ENCODE measurements at places on chromosomes 6 and 20. TPM values are rescaled to one million over a fixed set of nuclear protein-coding genes. Genes with fewer than 3 reads are reported as not detected.
A peak's percentile ranks its signal among the peaks of the same experiment; 100 is the strongest.

DNA sequence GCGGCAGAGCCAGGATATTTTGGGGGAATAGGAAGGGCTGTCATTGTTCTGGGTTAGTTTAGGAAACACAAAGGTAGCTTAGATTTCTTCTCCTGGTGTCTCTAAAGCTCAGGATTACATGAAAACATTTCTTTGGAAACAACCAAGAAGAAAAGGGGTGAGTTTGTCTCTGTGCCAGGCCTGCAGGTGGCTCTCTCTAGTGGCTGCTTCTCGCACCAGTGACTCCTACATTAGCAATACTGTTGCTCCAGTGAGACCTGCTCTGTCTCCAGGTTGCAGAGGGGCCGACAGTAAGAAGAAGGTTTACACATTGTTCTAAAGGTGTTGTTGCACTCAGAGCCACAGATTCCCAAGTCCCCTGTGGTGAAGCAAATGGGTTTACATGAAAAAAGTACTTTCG, 104.6 kb upstream of the GLP1R start:
- no peak for DNase-seq

DNA sequence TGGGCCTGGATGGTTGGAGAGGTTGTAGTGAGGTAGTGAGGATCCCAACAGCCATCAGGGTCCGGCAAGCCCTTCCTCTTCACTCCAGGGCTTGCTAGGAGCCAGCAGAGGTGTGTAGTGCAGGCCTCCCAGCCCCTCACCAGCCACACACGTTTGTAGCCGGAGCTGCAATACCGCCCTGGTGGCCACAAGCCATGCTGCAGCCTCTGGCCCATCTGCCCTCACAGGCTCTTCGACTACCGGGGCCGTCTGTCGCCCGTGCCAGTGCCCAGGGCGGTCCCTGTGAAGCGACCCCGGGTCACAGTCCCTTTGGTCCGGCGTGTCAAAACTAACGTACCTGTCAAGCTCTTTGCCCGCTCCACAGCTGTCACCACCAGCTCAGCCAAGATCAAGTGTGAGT, 36.4 kb downstream of the EIF2S2 start:
- DNase-seq = no peak

GRCh38 chr20:34876406-34877282, at the start of gene ACSS2:
Gene ACSS2, plus strand, starts transcription at chr20:34876612. Its CDS starts 34 bp downstream, at chr20:34876646.
- peak; percentile 97 for DNase-seq

GRCh38 chr20:10217721-10218410, 764 bp upstream of the SNAP25 start:
- peak; percentile 81 for DNase-seq

DNA sequence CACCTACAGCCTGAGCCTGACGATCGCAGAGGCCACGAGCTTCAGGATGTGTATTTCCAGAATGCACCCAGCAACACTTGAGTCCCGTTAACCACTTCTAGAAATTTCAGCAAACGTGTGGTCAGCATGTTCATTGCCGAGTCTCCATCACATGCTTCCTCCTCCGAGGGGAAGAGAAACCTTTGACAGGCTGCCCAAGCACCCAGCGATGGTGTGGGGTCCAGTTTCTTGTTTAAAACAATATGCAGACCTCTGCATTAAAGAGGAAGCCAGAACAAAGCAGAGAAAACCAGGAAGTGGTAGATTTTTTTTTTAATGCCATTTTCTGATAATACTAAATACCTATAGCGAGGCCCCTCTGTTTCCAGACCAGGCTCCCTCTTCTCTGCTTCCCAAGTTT, 71.9 kb downstream of the GNAS-AS1 start:
- DNase-seq = no peak

- DNase-seq = no peak
Observed at GRCh38 chr20:48187851-48188250, 402.6 kb upstream of the SULF2 start.

GRCh38 chr20:41344938-41345728, 4.5 kb downstream of the LPIN3 start:
- no peak for DNase-seq

GRCh38 chr6:95805699-95806098, 210.1 kb upstream of the FUT9 start:
- DNase-seq = no peak

- DNase-seq = no peak
Observed at GRCh38 chr20:40991181-40991889, 37.3 kb upstream of the TOP1 start.

GRCh38 chr6:88666901-88667300, 296.5 kb downstream of the RNGTT start:
- no peak for DNase-seq

DNA sequence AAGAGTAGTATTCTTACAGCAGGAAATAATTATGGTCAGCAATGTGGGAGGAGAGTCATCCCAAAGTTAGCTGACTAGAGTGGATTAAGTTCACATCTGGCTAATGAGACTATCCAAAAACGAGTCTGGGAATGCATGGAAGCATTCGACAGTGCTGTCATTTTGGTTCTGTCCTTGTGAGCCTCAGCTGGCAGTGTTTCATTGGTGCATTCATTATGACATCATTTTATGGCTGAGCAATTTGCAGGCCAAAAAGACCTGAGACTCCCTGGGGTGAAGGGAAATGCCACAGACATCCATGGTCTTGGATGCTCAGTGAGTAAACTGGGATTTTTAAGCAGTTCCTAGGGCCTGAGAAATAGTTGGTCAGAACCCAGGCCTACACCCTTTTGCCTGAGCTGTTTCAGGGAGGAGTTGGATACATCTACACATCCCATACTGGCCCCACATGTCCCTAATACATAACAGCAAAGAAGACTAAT, 196.4 kb upstream of the CCN2 start:
- no peak for DNase-seq

DNA sequence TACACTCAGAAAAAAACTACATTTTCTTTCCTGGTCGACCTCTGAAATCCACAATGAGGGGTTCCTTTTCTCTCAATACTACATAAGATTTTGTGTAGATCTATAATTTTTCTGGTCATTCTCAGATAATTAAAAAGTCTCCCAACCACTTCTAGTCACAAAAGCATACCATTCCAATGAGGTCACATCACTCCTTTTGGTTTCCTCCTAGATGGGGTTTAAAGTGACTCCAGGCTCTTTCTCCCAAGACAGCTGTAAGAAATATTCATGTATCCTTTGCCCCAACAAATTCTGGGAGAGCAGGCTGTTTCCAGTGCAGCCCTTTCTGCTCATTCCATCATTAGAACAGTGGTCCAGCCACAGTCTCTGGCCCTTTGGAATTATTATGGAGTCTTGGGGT, 43.1 kb upstream of the BEND6 start:
- DNase-seq = no peak

DNA sequence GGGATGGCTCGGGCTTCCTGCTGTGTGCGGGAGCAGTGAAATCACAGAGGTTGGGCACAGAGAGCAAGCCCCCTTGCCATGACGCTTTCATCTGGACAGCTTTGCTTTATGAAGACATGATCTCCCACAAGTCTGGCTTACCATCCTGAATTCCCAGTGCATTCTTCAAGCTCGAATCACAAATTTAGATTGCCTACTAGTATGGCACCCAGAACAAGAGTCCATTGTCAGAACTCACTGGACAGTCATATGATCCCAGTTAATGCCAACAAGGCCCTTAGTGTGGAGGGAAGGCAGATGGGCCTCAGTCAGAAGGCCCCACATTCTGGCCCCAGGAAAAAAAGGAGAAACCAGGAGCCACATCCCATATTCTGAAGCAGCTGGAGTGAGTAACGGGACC, 147.3 kb upstream of the FOXQ1 start:
- DNase-seq = no peak

DNA sequence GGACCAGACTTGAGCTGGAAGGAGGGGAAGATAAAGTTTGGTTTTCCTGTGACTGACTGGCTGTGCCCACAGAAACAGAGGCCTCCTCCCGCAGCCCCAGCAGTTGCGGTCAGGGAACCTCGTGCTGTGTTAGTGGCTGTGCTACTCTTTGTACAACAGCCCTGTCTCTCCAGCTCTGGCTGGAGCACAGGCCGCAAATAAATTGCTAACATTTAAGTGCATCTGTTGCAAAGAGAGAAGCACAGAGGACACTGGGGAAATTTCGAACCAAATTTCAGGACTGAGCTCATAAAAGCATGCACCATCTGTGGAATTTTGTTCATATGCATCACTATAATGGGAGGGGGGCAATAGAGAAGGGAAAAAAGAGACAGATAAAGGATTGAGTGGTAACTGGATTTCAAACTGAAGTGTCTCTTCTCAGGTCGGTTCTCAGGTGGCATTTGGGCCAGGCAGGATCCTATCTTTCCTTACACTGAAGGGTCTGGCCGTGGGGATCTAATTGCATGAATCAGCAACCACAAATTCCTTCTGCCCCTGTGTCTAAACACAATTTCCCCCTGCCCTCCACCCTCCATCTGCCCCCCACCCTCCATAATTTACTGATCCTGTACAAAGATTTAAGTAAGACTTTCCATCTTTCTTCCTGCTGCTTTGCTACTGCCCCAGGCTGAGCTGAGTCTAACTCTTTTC, 88.9 kb upstream of the ATXN1 start:
- DNase-seq = no peak

- no peak for DNase-seq
Observed at GRCh38 chr6:6660339-6661045, 72.0 kb downstream of the LY86 start.

GRCh38 chr6:149208134-149208601, 109.3 kb upstream of the TAB2 start:
- no peak for DNase-seq

- no peak for DNase-seq
Observed at GRCh38 chr6:35717449-35718374, 19.1 kb upstream of the ARMC12 start.

- DNase-seq = no peak
Observed at GRCh38 chr6:34460796-34461507, 4.9 kb upstream of the PACSIN1 start.

- DNase-seq = no peak
Observed at GRCh38 chr6:1605893-1606779, 3.6 kb upstream of the FOXC1 start.

GRCh38 chr6:80003826-80004172, 650 bp upstream of the TTK start:
- peak; percentile 35 for DNase-seq

DNA sequence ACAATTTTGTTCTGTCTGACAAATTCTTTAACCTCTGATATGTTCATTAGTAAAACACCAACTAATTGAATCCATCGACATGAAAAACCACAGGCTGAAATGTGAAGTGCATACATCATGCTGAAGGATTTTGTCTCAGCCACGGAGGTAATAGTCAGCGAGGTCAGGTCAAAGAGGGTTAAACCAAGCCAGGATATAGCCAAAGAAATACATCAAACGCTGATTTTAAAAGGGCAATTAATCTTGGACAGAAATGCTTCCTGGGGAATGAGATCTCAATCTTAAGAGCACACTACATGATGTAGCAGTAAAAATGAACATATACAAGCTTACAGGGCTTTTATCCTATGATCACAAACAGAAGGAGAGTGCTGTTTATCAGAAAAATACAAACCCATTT, 106.7 kb downstream of the PRDM1 start:
- DNase-seq = no peak

- no peak for DNase-seq
Observed at GRCh38 chr6:168983925-168984324, 269.7 kb downstream of the THBS2 start.

- DNase-seq = no peak
Observed at GRCh38 chr6:166344240-166344639, 1.9 kb upstream of the SFT2D1 start.

GRCh38 chr20:23009636-23010035, 25.5 kb upstream of the SSTR4 start:
- no peak for DNase-seq

DNA sequence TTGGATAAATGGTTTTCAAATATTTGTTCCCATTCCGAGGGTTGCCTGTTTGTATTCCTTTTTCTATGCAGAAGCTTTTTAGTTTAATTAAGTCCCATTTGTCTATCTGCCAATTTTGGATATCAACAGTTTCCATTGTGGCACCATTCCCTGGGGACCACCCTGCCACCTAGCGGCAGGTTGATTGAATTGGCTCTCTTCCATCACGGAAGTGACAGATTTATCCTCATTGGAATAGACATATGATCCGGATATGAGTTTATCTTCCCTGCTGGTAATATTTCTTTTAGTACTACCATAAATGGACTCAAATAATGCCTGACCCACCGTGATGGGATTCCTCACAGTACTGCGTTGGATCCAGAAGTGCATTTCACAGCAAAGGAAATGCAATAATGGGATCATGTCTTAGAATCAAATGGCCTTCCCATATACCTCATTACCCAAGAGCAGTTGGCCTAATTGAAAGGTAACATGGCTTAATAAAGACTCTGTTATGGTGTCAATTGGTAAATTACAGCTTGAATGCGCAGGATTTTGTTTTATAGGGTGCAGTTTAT, 327.0 kb downstream of the BMP2 start:
- DNase-seq = no peak

DNA sequence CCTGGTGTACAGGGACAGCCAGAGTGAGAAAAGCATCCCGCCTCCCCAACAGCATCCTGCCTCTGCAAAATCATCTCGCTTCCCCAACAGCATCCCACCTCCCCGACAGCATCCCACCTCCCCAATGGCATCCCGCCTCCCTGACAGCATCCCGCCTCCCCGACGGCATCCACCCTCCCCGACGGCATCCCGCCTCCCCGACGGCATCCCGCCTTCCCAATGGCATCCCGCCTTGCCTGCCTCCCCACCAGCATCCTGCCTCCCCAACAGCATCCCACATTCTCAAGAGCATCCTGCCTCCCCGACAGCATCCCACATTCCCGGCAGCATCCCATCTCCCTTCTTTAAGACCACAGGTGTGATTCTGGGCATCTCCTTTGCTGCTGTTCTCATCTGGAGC, 46.0 kb upstream of the NXT1 start:
- no peak for DNase-seq

GRCh38 chr6:142373268-142374090, 71.7 kb downstream of the ADGRG6 start:
- DNase-seq = no peak

The JPH2 gene
- total RNA-seq = 0.36 TPM

The ADGRG6 gene
- 25.6 TPM for total RNA-seq

The FYN gene
- 281 TPM for total RNA-seq

The CAGE1 gene
- total RNA-seq = 0.18 TPM

The CCN6 gene
- total RNA-seq = not detected

The PRR18 gene
- 0.54 TPM for total RNA-seq

The COL9A3 gene
- 3.8 TPM for total RNA-seq

The LINC00237 gene
- 0.45 TPM for total RNA-seq

The ANGPT4 gene
- 0.09 TPM for total RNA-seq

The ACSS1 gene
- total RNA-seq = 13.5 TPM

The SEMG1 gene
- total RNA-seq = not detected

The UBR2 gene
- 29.0 TPM for total RNA-seq

The NUP43 gene
- 25.4 TPM for total RNA-seq

The GATA5 gene
- total RNA-seq = not detected

The KIAA1755 gene
- total RNA-seq = 5.6 TPM

The EFCAB8 gene
- not detected for total RNA-seq

The C6orf47 gene
- total RNA-seq = 11.4 TPM

The RALY gene
- total RNA-seq = 55.8 TPM

The C20orf202 gene
- 0.18 TPM for total RNA-seq

The SGK2 gene
- 2.3 TPM for total RNA-seq
